SIG-M5 (cell line): ENCODE measurements at places on chromosomes 4 and X.

DNA sequence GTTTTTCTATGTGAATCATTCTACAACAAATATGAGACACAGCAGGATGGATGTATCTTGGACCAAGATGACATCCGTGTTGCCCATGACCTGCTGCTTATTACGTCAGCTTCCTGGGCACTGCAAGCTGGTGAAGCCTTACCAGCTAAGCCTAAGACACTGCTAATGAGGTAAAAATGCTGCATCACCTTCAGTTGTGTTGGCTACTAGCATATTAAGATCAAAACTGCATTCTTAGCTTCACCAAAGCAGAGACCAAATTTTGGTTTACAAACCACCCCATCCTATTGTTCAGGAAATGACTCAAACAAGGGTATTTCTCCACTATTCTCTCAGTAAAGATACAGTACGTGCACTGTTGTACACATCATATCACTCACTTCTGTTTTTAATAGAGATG, 50.3 kb downstream of the MAML3 start:
- no peak for DNase-seq

DNA sequence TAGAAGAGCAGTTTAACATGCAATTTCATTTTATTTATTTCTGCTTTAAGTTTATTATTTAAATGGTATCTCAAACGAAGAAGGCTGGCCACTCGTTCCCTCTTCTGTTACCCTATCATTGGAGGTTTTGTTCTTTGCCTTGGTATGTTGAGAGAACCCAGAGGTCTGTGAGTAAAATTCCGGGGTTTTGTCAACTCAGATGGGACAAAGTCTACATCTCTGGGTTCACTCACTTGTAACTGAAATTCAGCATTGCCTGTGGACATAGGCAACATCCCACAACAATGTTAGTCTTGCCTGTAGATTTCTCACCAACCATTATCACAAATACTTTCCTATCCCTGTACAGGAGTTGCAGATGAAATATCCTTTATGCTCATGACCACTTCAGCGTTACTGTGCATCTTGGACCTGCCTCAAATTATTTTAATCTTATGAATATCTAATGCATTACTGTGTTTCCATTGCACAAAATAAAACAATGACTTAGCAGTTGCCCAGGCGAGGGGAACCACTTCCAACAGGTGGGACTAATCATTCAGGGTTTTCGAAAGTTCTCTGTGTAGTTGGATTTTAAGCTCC, 33.5 kb upstream of the CD99 start:
- no peak for DNase-seq

- no peak for DNase-seq
Measured at GRCh38 chr4:124111922-124112321, 600.6 kb downstream of the ANKRD50 start.

DNA sequence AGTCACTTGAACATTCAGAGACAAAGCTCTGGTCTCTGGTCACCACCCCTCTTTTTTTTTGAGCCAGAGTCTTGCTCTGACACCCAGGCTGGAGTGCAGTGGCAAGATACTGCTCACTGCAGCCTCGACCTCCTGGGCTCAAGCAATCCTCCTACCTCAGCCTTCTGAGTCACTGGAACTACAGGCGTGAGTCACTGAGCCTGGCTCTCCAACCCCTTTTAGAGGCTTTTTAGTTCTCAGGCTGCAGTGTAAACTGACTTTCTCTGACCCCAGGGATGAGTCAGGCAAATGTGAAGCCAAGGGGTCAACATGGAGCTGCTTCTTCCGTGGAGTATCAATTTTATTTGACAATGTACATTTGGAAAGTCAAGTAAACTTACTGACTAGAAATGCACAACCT, 229.2 kb downstream of the PTTG2 start:
- no peak for DNase-seq

- no peak for DNase-seq
Measured at GRCh38 chrX:153969125-153969903, 2.3 kb downstream of the HCFC1 start.

DNA sequence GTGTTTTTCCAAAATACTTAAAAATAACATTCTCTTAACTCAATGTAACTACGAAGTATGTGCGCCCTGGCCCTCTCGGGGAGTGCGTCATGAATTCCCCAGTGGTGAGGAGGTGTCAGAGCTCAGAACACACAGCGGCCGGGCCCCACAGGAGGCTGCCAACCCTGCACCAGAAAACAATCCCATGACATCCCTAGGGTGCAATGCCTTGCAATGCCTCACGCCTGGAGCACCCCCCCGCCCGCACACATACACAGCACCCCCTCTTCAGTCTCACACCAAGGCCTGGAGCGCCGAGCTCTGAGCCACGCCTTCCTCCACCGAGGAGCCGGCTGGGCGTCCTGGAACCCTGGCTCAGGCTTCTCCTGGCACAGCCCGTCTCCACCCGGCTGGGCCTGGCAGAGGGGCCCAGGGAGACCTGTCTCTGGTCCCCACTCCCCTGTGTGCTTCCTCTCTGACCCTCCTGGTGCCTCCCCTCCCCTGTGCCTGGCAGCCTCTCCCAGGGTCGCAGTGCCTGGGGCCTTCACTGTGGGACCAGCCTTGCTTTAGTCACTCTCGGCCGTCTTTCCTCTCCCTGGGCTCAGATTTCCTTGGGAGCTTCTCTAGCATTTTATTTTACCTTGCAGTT, 108.2 kb upstream of the ADRA2C start:
- DNase-seq = no peak

- DNase-seq = no peak
Measured at GRCh38 chr4:25236971-25237370, 3.1 kb downstream of the PI4K2B start.

GRCh38 chr4:82287720-82288119, 86.1 kb downstream of the HNRNPD start:
- DNase-seq = no peak

- no peak for DNase-seq
Measured at GRCh38 chrX:3476973-3477372, 130.5 kb upstream of the MXRA5 start.

DNA sequence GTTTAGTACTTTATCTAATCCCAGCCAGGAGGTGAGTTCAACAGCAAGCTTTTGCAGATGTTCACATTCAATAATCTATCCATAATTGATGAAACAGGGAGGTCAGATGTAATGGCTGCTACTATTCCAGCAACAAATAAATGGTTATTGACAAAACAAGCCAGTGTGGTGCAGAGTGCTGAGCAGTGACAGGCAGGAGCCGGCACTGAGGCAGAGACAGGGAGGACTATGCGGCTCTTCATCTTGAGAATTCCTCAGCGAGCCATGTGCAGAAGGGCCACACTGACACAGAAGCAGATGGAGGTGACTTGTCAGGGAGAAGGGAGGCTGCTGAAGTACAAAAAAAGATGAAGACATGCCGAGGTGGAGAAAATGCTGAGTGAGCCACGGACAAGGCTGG, 98.3 kb downstream of the TTC29 start:
- no peak for DNase-seq

GRCh38 chrX:19824603-19825002, 62.8 kb downstream of the SH3KBP1 start:
- DNase-seq = no peak
